ENCODE measurements at places on chromosomes 3 and 15.

DNA sequence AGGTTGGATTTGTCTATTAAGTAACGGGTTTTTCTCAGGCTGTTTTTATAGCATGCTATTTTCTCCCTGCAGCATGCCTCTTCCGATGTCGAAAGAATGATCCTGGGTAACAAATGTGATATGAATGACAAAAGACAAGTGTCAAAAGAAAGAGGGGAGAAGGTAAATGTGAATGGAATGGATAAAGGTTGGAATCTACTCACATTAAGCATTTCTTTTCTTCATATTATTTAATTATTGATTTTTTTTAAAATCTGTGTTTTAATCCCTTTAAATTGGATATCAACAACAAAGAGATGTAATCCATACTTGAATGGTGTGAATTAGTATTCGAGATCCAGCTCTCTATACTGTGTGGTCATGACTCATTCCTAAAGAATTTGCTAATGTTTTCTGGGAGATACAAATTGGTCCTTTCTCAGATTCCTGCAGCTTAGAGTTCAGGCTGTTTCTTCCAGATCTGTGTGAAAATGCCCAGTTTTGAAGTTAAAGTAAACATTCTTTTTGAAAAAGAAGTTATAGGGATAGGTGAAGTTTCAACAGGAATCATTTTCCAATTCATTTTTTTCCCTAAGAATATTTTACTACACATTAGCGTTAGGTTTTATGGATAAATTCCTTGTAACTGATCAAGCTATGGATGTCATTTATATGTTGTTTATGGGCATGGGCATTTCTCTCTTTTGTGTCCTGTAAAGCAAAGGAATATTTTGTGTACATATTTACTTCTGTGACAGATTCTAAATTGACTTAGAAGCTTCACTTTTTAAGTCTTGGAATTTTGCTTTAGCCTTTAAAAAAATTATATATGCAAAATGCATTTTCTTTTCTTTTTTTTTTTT, 20.8 kb upstream of the APH1B start:
- DNase-seq: no peak

DNA sequence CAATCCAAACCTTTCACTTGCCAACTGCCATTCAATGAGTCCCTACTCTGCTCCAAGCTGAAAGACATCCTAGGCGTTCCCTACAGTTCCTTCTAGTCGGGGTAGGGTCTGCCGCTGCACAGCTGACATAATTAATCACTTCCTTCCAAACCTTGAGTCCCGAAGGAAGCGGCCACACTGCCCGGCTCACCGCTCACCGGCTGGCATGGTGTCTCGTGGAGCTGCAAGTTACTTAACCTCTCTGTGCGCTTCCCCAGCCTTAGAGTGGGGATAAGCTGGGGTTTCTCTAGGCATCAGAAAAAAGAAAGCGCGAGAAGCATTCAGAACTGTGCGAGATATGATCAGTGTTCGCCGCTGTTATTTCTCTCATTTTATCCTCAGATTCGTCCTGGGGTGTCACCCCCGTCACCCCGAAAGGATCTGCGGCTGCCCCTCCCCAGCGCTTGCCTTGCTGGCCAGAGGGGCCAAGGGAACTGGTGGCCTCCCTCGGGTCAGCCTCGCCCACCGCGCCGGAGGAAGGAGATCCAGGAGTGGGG, 748 bp downstream of the MRPS25 start:
- DNase-seq: peak; percentile 21

DNA sequence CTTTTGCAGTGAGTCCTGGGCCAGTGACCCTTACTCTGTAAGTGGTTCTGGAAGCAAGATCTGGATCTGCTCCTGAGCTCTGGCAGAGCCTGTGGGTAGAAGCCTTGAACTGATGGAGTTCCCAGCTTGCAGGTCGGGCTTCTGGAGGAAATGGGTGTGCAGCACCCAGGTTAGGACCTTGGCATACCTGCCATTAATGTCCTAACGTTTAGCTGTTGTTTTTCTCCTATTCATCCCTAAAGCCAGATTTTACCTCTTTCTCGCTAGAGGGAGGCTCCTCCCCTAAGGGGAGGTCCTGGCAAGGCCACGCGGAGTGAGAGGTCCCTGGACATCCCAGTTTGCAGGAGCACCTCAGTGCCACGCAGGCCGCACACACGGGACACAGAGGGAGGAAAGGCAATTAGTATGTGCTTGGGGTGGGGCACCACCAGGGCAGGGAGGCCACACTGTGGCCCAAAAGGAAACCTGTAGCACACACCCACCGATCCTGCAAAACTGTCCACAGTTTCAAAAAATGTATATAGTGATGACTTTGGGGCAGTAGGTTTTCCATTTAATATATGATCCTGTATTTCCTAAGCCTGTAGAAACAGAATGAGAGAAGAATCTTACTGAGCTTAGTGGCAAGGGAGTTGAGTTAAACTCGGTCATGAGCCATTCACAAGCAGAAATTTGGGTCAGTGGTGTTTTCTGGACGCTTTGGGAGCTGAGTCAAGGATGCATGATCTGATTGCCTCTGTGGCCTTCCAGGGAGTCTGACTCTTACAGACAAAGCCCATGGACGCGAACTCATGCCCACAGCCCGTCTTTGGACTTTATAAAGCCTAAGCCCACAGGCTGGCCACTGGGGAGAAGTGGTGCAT, 148.7 kb downstream of the LRRK1 start:
- no peak for DNase-seq

- DNase-seq: no peak
Measured at GRCh38 chr3:155078711-155079467, 1.2 kb upstream of the MME start.

- DNase-seq: peak; percentile 26
Measured at GRCh38 chr3:9736831-9737230, 5.3 kb downstream of the BRPF1 start.

- DNase-seq: no peak
Measured at GRCh38 chr3:31255007-31255581, 277.6 kb upstream of the STT3B start.

GRCh38 chr3:183513046-183513706, 42.3 kb downstream of the KLHL6 start:
- DNase-seq: peak; percentile 56

- no peak for DNase-seq
Measured at GRCh38 chr3:177352424-177352823, 155.1 kb upstream of the TBL1XR1 start.

GRCh38 chr3:126671521-126671920, 16.6 kb upstream of the TXNRD3 start:
- DNase-seq: no peak

DNA sequence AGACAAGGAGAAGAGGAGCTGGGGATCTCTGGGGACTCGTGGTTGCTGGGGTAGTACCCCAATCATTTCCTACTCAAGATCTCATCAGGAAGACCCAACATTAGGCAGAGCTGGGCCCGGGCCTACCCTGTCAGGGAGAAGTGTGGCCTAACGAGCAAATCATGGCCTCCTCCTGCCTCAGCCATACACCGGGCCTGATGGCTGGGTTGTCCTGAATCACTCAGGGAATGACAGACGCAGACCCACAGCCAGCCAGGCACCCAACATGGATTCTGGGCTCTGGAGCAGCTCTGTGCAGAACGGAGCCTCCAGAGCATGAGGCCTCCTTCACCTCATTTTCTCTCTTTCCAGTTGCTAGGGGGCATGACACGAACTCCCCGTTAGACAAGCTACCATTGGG, 19.7 kb downstream of the ITGA11 start:
- no peak for DNase-seq

- DNase-seq: peak; percentile 24
Measured at GRCh38 chr3:196246612-196247308, 30.4 kb downstream of the SLC51A start.

GRCh38 chr15:67660446-67660845, 117.9 kb downstream of the MAP2K5 start:
- DNase-seq: no peak
